ENCODE measurements at places on chromosomes 7 and 10.

DNA sequence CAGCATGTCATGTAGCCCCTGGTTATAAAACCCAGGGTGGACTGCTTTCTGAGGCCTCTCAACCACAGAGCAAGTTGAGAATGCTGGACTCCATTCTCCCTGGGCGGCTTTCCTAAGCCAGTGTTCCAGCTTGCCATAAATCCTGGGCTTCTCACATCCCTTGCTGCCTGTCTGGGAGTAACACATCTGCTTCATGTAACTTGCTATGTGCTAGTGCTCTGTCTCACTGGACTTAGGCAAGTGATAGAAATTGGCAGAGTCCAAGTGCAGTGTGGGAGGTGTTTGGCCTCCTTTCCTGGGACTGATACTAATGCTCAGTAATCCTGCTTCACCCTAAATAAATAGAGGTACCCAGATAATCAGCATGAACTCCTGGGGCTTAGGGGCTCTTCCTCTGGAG lies 277.1 kb upstream of the POM121L12 start:
- DNase-seq = no peak

- peak; percentile 33 for DNase-seq
These were observed 11.9 kb downstream of the HNRNPF start for GRCh38 chr10:43396928-43397624.

GRCh38 chr10:3866332-3866731 lies 81.3 kb upstream of the KLF6 start:
- no peak for DNase-seq

GRCh38 chr7:123770378-123770777 lies 21.6 kb upstream of the WASL start:
- no peak for DNase-seq

GRCh38 chr10:13404305-13404759 lies 56.2 kb upstream of the SEPHS1 start:
- no peak for DNase-seq

DNA sequence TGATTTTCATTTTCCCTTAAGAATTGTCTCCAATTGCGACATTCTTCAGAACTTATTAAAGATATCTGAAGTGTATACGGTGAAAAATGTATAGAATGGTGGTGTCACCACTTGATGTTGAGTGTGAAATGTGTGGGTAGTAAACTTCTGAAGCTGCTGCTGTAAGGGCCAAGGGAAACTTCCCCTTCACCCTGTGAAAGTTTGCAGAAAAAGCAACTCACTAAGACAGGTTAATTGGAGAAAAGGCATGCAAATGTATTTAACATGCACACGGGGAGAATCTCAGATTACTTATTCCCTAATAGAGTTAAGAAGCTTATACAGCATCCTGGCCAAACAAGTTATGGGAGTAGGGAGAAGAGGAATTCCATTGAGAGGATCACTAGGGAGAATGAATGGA lies 173.0 kb downstream of the NSUN6 start:
- DNase-seq = no peak

Measured in stimulated activated CD8-positive, alpha-beta memory T cell treated with anti-CD3 and anti-CD28 coated beads, Interleukin-4, amount 100 ng/mL, for 4 hours (primary cell).